ENCODE measurements at places on chromosomes 2 and 18. TPM values are rescaled to one million over a fixed set of nuclear protein-coding genes. Genes with fewer than 3 reads are reported as not detected.

IL36A gene
- total RNA-seq: not detected

MGAT4A gene
- not detected for total RNA-seq

NUP35 gene
- 3.8 TPM for total RNA-seq

SIX3 gene
- not detected for total RNA-seq

RASGRP3 gene
- 0.63 TPM for total RNA-seq

PXDN gene
- 73.5 TPM for total RNA-seq

SALL3 gene
- not detected for total RNA-seq
